Fibroblast of skin of left quadriceps (primary cell): ENCODE measurements at places on chromosomes 3 and 15.

DNA sequence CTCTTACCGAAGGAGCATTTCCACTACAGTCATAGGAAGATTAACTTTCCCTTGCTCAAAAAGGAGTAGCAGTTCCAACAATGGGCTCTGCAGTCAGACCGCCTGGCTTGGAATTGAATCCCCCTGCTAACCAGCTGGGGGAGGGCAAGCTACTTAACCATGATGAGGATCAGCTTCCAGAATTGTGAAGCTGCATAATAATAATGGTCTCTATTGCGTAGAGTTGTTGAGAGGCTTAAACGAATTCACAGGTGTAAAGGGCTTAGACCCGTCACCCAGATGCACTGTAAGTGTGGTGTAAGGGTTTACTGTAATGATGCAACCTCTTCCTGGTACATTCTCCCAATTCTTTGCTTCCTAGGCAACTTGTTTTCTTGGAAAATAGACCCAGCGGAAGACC lies 185.2 kb upstream of the RGMA start:
- no peak for DNase-seq

GRCh38 chr3:141076797-141077571 lies 25.8 kb downstream of the SPSB4 start:
- DNase-seq = peak; percentile 11

- DNase-seq = no peak
Observed at GRCh38 chr3:183878071-183878470, 6.6 kb downstream of the PARL start.

- no peak for DNase-seq
Observed at GRCh38 chr3:33932010-33932764, 133.8 kb downstream of the PDCD6IP start.

- peak; percentile 70 for DNase-seq
Observed at GRCh38 chr3:104629038-104629437, 737.7 kb upstream of the ALCAM start.

DNA sequence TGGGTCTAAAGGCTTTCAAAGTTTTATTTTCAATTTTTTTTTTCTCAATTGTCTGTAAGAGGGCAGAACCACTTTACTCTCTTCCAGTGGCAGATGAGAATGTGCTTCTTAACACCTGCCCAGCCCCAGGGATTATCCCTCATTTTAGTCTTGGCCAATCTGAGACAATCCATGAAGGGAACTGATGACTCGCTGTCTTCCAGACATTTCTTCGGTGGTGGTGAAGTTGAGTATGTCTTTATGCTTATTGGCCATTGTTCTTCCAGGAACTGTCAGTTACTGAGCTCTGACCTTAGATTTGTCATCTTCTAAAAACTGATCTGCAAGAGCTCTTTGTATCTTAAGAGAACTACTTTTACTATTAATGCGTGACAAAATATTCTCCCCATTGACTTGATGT lies 139.5 kb downstream of the TJP1 start:
- no peak for DNase-seq

DNA sequence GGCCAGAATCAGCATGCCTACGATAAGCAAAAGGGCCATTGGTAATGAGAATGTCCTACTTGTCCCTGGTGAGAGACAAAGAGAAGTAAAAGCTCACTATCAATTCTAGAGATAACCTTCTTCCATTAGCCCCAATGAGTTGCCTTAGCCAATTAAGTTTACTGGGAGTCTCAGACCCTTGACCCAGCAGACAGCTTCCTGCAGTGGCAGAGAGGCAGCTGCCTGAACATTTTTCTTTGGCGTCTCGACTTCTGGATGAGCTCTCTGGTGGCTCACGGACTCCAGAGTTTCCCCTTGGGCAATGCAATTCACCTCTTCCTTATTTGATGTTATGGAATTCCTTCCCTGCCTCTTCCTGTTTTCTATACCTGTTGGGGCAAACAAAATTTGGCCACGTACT lies 1034.4 kb downstream of the NAALADL2 start:
- no peak for DNase-seq

GRCh38 chr3:81433675-81434074 lies 327.8 kb downstream of the GBE1 start:
- DNase-seq = no peak

DNA sequence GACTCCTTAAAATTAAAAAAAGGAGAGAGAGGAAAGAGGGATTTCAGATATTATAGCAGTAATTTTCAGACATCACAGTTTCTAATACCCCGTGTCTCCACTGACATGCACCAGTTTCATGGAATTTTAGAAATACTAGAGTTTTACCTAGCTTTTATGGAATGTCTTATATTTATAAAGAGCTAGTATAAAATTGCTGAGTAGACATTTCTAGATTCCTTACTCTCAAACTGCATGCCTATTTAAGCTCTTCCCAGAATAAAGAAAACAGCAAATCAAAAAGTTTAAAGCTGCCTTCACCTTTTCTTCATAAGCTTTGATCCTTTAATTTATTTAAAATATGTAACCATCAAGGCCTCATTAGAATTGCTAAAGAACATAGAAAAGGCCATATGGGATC lies 247.4 kb upstream of the IL12A start:
- no peak for DNase-seq

GRCh38 chr15:47363653-47364052 lies 353.7 kb upstream of the SEMA6D start:
- no peak for DNase-seq

- DNase-seq = no peak
Observed at GRCh38 chr3:12483410-12483809, 870 bp upstream of the TSEN2 start.

DNA sequence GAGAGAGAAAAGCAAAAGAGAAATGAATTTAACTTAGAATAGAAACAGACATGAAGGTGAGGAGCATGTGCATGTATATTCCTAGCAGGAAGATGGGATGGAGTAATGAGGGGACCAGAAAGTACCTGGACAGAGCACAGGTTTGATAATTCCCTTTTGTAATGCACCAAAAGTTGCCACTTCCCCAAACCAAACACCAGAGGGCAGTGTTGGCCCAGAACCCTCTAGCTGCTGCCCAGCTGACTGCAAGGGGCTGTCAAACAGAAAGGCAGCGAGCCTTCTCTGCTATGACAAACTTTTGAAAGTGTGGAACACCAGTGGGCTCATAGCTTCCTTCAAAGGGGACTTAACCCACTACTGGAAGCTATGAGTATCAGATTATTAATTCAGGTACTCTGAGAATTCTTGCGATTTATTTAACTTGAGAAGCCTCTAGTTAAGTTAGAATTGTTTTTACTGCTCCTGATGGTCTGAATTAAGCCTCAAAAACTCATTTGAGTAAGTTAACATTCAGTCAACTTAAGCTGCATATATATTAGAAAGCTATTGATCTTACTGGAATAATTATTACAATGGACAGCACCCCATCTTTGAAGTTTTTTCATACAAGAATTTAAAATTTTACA lies 234.9 kb downstream of the NEK10 start:
- peak; percentile 34 for DNase-seq

DNA sequence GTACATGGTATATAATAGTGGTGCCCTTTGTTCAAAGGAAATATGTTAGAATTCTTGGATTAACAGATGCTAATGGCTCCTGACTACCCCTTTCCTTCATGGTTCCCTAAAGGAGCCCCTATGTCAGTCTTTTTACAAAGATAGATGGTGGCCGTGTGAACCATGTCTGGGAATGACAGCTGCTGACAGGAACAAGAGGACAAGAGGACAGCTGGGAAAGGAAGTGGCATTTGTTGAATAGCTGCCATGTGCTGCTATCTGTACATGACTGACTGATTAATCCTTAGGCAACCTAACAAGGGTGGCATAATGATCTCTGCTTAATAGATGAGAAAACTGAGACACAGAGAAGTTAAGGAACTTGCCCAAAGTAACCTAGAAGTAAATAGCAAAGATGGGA lies 321.7 kb downstream of the ZNF621 start:
- DNase-seq = no peak

DNA sequence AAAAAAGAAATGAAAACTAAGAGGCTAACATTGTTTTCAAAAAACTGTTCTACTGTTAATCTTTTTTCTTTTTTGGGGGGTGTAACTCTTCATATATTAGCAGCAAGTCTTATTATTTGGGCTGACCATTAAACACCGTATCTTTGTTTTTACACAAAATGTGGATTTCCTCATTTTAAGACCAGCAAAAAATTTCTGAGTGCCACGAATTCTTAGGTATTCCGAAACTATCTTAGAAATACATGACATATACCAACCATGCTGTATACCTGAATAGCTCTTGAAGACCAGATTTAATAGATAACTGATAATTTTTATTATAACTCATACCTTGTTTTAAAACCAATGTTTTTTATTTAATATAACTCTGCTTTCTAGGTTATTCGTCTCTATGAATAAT lies 620 bp upstream of the TTC23 start:
- DNase-seq = no peak

DNA sequence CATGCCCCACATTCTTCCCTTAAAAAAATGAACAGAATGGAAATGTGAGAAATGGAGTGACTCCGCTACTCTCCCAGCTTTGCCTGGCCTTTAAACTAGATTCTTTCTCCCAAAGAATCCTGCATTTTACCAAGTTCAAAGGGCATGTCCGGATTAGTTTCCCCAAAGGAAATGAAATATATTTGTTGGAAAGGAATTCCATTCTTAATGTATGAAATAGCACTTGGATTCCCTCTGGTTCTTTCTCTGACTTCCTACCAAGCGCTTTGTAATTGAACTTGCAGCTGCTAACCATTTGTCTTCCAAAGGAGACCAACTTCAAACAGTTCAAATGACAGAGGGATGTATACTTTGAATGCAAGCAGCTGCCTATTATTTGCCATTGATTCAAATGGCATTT lies 18.9 kb downstream of the MAP2K1 start:
- DNase-seq = no peak

GRCh38 chr3:50464569-50464968 lies 38.9 kb downstream of the CACNA2D2 start:
- DNase-seq = no peak

DNA sequence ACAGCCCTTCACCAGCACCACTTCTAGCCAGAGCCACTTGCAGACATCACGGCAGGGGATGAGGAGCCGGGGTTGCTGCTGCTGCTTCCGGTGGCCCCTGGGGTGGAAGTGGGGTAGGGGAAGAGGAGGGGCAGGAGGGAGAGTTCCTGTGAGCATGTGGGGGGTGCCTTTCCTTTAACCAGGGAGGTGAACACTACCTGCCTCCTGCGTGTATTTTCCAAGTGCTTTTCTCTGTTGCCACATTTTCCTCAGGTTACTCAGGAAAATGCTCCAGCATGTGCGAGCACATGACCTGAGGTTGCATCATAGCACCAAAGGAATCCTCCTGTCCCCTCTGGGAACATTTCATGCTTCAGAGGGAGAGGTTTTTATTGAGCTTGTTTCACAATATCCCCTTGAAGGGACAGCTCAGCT lies 12.2 kb upstream of the SACM1L start:
- DNase-seq = peak; percentile 49

DNA sequence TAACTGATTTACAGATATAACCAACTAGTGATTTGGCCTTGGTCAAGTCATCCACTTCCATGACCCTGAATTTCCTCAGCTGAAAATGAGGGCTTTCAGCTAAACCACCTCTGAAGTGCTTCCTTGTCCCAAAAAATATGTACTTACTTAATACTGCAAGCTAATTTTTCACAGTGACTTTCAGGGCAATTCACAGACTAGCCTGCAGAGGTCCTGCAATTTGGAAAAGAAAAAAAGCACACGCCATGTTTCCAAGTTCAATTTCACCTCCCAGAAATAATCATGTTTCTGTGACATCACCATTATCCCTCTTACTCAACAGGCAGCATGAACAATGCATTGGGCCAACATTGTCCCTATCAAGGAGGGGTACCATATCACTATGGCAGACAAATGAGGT lies 218.2 kb downstream of the SHOX2 start:
- no peak for DNase-seq
